AG09309 (cell line): ENCODE measurements at places on chromosomes 5 and 9.
A peak's percentile ranks its signal among the peaks of the same experiment; 100 is the strongest.

DNA sequence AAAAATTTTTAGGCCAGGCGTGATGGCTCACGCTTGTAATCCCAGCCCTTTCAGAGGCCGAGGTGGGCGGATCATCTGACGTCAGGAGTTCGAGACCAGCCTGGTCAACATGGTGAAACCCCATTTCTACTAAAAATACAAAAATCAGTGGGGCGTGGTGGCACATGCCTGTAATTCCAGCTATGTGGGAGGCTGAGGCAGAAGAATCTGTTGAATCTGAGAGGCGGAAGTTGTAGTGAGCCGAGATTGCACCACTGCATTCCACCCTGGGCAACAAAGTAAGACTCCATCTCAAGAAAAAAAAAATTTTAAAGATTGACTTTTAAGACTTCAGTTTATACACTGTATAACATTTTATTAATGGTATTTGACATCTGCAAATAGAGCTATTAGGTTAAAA, 60.1 kb upstream of the GNAQ start:
- DNase-seq, result no peak

- DNase-seq, result no peak
Observed at GRCh38 chr5:87782916-87783315, 370.2 kb upstream of the CCNH start.

DNA sequence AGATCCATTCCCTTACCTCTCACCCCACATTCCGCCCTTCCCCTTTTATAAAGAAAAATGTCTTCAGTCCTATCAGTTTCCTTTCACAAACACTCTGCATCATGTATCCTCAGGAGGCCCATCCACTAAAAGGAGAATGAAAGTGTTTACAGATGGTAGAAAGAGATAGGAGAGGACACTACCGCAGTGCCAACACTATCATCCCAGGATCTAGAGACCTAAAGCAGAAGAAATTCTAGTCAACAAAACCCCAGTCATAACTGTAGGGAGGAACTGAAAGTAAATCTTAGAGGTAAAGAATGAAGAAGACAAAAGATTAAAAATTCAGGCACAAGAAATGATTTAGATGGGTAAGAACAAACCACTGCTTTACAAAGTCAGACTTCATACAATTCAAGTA, 114.1 kb downstream of the MLLT3 start:
- DNase-seq, result no peak

DNA sequence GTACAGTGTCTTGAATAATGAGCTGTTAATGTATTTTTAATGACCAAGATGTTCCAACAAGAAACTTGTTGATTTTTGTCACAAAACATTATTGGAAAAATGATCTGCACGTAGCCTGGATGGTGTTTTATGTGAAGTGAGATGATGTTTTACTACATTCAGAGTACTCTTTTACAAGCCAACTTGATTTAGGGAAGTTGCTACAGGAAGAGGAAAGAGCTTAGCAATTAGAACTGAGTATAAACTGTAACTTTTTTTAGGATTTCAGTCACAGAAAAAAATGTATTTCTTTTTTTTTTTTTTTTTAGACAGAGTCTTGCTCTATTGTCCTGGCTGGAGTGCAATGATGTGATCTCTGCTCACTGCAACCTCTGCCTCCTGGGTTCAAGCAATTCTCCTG, 113.6 kb upstream of the ADRA1B start:
- DNase-seq, result no peak

DNA sequence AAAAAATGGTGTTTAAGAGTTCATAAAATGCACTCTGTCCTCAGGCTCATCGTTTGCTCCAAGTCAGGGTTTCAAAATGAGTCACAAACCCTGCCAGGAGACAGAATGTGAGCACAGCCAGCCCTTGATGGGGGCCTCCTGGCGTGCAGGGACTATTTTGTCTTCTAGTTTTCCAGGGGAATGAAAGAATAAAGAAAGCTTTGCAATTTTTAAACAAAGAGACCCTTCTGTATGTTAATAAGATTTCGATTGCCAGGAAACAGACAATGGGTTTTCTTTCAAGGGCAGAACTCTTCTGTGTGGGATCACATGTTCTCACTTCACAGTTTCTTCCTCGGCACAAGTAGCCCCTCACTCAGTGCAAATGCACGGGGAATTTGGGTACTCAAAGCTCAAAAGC, 121.4 kb upstream of the C6 start:
- no peak for DNase-seq

DNA sequence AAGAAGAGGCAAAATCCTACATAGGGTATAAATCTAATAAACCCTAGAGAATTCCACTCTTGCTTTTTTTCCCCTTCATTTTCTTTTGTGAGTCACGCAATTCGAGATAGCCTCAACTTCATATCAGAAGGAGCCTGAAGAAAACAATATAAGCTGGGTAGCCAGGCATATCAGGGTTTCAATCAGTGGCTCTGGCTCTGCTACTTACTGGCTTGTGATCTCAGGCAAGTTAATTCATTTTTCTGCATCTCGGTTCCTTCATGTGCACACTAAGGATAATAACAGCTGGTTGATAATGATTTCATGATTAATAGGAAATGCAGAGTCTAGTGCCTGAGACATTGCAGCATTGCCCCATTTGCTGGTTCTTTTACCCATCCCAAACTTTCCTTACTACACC, 46.5 kb upstream of the ASTN2 start:
- no peak for DNase-seq

DNA sequence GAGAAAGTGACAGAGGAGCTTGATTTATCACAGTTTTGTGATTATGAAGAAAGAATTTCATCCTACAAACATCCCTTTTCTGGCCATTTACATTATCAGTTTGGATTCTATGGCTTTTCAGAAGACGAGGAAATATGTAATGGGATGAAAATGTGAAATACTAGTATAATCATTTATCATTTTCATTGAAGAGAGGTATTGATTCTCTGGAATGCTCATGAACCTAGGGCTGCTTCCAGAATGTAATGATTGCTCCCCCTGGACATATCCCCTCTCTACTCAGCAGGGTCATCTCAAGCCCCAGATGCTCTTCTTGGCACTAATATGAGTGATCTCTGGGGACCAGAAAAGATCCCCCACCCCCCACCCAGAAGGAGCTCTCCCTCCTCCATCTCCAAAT, 106.7 kb upstream of the ZNF618 start:
- DNase-seq, result no peak

DNA sequence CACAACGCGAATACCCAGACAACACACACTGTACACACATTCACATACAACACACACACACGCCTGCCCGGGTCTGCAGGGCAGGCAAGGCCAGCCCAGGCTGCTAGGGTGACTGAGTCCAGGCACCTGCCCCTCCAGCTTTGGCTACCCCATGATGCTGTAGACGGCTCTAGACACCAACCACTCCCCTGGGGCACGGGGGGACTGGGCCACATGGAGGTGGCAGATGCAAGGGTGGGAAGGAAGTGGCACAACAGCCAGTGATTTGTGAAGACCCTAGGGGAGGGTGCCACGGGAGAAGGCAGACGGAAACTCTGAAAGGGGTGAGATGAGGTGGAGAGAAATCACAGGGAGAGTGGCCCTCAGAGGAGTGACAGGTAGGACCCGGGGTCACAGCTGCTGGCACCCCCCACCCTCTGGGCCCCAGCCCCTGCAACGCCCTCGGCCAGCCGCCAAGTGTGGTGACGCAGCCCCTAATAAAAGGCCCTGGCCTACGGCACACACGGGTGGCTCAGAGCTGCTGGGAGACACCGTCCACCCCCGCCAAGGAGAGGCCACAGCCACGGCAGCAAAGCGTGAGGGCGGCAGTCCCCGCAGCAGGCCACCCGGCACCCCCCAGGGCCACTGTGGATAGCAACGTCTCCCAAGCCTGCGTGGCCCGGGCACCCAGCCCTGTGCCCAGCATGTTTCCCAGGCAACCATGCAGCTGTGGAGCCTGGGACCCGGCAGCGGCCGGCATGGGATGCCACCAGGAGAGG, 6.6 kb upstream of the CCDC187 start:
- DNase-seq, result no peak

DNA sequence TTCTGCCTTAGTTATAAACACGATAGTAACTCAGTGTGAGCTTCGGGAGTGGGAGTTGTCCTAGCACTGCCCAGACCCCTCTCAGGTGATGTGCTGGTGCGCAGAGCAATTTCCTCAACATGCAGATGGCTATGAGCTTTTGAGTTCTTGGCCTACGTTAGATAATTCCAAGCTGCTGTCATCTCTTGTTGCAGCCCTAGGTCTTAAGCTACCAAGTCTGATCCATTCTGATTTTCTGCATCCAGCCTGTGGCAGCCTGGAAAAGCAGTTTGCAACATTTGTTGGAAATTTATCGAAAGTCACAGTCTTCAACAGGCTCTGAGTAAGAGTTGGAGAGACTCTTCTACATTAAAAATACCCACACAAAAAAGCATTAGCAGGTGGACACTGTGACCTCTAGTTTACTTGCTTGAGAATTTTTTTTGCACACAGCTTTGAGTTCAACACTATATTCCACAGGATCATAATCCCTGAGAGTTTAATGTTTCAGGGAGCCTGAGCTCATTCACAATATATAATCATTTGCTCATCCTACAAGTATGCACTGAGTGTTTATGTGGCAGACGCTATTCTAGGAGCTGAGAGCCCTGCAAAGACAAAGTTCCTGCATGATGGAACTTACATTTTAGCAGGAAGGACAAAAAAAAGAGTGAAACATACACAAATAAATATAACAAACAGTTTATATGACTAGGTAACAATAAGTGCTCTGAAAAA, 91.6 kb downstream of the UBE2QL1 start:
- no peak for DNase-seq

DNA sequence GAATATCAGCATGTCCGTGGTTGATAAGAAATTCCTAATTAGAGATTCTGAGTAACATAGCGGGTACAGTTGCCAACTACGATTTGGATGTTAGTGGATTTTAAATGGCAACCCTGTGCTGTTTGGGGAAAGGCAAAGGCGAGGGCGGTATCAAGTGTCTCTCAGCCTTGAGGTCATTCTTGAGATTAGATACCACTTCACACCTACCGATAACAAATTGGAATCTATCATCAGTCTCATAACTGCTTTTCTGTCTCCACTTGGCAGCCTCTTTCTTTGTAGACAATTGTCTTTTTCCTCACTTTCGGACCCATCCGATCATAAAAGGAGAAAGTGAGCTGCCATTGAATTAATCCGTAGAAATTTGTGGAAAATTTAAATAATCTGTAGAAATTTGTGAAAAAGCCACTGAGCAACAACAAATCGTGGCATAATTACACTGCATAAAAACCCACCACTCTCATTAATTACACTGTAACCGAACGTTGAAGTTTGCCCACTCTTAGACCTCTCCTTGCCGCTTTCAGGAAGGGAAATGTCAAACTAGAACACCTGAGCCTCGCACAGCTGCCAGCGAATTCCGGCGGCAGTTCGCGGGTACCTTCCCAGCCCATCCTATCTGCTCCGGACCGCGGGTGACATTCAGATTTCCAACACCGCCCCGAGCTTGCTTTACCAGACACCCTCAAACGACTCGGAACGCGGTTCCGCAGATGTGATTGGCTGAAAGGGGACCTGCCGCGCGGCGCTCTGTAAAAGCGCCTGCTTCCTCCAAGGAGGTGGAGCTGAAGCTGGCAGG, 849 bp upstream of the RGMB start:
- DNase-seq, result no peak

GRCh38 chr9:112273876-112274275, 59.5 kb downstream of the PTBP3 start:
- no peak for DNase-seq

- peak; percentile 52 for DNase-seq
Observed at GRCh38 chr9:22044583-22044982, 35.5 kb upstream of the CDKN2B start.

- DNase-seq, result no peak
Observed at GRCh38 chr5:77353251-77353650, 138.9 kb downstream of the WDR41 start.

DNA sequence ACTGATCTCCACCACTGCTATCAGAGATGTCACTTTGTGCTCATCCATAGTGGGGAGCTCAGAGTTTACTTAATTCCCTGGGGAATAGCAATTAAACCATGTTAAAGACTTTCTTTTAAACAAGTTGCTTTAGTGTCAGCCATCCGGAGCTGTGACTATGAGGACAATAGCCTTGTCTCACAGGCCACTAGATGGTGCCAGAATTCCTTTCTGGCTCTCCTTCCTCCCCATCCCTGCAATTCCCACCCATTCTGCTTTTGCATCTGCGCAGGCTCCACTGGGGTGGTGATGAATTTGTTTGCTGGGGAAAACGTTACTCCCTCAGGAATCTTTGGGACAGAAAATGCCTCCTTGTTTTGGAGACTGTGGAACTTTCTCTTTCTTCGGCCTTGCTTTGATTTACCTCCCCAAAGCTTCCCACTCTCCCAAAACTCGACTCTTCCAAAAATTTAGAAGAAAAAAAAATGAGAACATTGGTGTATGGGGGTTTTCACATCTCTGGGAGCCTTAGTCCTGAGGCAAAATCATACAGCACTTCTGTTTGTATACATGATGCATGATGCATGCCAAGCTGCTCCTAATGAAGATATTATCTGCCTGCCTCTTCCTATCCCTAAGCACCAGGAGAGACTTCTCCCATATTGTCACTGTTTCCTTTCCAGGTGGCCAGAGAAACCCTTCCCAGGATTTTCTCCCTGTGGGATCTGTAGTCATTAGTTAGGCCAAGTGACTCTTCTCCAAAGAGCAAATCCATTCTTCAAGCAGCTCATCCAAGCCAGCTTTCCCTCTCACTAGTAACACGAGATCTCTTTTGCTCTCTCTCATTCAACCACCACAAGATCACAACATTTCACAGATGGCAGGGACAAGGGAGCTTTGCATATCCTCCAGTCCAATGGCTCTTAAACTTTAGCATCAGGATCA, 466.1 kb downstream of the TLR4 start:
- DNase-seq, result no peak

GRCh38 chr5:150155258-150156026, at the start of gene PDGFRB:
PDGFRB (minus strand) TSS chr5:150155845; CDS start chr5:150137047, 18,798 bp downstream.
- no peak for DNase-seq

- DNase-seq, result no peak
Observed at GRCh38 chr5:77850536-77851175, 74.5 kb upstream of the TBCA start.

- DNase-seq, result peak; percentile 58
Observed at GRCh38 chr5:72067682-72068470, 39.4 kb upstream of the MAP1B start.

DNA sequence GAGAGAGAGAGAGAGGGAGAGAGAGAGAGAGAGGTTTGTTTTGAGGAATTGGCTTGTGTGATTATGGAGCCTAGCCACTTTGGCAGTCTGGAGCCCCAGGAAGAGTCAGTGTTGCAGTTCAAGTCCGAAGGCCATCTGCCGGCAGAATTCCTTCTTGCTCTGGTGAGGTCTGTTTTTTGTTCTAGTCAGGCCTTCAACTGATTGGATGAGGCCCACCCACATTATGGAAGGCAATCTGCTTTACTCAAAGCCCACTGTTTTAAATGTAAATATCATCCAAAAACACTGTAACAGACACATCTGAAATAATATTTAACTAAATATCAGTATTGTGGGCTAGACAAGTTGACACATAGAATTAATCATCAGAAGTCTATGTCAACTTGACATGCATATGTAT, 11.4 kb upstream of the GRM6 start:
- DNase-seq, result no peak

GRCh38 chr9:137784641-137785513, 92.7 kb upstream of the CACNA1B start:
- DNase-seq, result no peak
